ENCODE measurements at places on chromosomes 2 and 18. TPM values are rescaled to one million over a fixed set of nuclear protein-coding genes. Genes with fewer than 3 reads are reported as not detected.

Gene FAM124B
- not detected for total RNA-seq

GRCh38 chr2:241491549-241492173 is 16.7 kb downstream of the STK25 start:
- DNase-seq: no peak

Gene CHST10
- total RNA-seq: 13.4 TPM

DNA sequence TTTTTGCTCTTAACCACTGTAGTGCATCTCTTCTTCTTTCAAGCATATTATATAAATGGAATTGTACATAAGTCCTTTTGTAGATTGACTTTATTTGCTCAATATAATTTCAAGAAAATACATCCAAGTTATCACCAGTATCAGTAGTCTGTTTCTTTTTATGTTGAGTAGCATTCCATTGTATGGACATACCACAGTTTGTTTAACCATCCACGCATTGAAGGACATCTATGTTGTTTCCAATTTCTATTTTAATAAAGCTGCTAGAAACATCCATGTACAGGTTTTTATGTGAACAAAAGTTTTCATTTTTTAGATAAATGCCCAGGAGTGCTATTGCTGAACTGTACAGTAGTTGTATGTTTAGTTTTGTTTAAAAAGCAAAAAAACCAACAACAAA is 387.5 kb upstream of the SOX11 start:
- no peak for DNase-seq

Gene PPM1B
- 17.6 TPM for total RNA-seq

GRCh38 chr2:236164925-236165841 is 3.0 kb downstream of the GBX2 start:
- no peak for DNase-seq

- DNase-seq: no peak
These were observed 6.7 kb upstream of the IAH1 start for GRCh38 chr2:9467687-9468086.

GRCh38 chr2:238670111-238670585 is 177.7 kb upstream of the TWIST2 start:
- no peak for DNase-seq

DNA sequence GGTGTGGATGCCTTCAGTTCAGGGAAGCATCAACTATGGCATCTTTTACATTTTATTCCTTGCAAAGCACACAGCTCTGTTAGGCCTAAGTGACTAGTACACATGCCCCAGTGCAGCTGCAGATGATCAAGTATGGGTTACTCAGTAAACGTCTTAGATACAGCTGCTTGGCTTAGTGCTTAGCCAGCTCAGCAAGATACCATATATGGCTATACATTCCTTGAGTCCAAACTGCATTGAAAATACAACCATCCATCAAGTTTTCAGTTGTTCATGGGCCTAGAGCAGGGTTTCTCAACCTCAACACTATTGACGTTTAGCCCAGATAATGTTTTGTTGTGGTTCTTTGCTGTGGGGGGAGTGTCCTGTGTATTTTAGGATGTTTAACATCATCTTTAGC is 769.9 kb downstream of the TSN start:
- DNase-seq: no peak

Gene POTEI
- not detected for total RNA-seq

GRCh38 chr2:3547915-3548314 is 10.2 kb downstream of the RNASEH1 start:
- peak; percentile 56 for DNase-seq

DNA sequence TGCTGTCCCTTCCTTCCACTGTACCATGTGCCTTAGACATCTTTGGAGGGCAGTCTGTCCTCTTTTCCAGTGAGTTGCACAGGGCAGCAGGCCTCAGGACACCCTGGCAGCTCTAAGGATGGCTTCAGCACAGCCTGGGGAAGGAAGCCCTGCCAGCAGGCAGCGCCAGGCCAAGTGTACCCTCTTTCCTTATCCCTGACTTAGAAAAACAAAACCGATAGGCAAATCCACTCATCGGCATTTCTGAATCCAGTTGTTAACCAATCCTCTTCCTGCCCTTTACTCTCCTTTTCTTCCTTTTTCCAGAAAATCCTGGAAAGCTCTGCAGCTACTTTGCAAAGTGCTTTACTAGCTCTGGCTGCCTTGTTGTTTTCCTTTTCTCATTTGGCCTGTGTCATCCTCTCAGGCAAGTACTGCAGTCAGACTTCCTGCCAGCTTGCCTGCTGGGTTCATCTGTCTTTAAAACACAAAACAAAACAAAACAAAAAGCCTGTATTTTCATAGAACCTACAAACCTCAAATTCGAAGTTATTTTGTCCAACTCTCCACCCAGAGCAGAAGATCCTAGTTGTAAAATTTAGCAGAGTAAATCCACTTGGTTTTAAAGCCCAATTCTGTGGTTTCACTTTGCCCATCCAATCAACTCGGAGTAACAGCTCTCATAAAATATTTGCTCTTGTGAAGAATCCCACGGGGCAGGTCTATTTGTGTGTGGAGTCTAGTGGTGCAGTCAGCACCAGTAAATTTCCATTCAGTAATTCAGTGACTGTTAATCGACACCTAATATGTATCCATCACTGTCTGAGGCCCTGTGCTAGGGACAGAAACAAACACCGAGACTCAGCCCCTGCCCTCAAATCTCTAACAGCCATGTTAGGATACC is 45.2 kb downstream of the PCBP1 start:
- DNase-seq: peak; percentile 52

DNA sequence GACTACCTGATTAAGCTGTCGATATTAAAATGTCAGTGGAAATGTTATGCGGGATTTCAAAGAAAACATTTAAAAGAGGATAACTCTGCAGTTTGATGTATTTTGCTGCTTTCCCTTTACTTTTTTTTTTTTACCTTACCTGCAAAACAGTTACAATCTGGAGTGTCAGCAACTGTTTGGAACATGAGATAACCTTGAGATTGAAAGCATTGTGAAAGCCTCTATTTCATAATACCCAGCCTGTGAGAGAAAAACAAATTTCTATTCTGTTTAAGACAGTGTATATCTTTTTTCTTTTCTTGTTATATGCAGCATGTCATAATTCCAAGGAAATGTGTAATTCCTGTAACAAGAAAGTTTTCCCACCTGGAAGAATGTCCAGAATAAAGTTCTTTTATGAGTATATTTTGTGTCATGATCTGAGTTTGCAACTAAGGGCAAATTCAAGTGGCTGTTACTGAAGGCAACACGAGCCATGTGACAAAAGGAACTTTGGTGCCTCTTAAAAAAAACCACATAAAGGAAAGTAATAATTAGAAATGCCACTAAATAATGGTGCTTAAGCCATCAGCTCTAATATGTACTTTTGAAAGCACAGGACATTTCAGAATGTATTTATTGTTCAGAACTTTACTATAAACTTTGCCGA is 297.0 kb upstream of the DSEL start:
- no peak for DNase-seq

DNA sequence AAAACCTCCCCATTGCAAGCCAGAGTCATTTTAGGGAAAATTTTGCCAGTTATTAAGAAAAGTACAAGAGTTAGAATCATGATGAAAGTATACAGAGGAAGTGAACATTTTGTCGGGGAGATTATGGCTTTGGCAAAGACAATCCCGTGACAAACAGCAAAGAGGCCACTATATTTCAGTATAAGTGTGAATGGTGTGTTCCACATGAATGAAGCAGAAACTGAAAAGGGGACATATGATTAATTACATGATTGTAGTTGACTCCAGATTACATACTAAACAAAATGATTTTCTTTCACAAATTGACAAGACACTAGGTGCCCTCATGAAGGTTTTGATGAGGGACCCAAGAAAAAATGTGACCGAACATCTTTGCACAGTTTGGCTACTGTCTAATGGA is 42.0 kb downstream of the SP140 start:
- DNase-seq: no peak

DNA sequence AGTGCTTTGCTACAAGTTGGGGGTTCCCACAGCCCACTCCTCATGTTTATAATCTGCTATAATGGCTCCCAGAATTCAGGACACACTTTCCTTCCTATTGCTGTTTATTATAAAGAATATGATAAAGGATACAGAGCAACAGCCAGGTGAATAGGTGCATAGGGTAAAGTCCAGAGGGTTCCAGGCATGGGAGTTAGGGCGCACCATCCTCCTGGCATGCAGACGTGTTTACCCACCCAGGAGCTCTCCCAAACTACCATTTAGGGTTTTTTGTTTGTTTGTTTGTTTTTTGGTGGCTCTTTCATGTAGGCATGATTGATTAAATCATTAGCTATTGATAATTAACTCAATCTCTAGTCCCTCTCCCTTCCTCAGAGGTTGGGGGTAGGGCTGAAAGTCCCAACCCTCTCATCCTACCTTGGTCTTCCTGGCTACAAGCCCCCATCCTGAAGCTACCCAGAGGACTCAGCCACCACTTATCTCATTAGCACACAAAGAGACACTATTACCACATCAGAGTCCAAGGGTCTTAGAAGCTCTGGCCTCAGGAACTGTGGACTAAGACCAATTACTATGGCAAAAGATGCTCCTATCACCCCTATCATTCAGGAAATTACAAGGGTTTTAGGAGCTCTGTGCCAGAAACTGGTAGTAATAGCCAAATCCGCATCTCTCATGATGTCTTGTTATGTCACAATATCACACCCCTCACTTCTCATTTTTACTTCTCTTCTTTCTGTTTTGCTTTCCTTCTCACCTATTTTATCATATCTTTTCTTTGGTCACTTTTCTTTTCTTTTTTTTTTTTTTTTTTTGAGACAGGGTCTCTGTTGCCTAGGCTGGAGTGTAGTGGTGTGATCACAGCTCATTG is 154.9 kb upstream of the TTC39C start:
- DNase-seq: no peak

Gene BMP10
- not detected for total RNA-seq

DNA sequence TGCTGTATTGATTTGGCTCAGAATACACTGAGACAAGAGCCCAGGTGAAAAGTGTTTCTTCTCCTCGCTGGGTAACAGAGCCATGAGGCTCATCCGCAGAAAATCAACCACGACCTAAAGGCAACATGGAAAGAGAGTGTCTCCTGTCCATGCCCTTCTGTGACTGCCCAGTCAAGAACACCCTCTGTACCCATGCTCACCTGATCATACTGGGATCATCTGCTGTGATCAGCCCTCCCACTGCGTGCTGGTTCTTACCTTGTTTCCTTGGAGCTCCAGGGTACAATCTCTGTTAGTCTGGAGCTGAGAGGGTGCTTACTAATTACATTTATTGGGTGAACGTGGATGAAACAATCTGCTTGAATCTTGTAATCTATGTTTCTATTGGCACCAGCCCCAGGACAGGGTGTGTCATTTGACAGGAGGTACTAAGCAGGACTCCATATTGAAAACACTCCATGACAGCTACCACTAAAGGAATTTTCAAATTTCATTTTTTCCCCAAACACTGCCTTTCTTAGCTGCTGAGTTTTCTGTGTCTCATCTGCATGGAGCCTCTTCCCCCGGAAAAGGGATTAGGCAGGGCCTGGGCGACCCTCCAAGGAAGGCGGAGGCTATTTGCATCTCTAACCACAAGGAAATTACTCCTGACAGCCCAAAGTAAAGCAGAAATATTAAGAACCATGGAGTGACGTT is 39.7 kb upstream of the GRP start:
- no peak for DNase-seq

DNA sequence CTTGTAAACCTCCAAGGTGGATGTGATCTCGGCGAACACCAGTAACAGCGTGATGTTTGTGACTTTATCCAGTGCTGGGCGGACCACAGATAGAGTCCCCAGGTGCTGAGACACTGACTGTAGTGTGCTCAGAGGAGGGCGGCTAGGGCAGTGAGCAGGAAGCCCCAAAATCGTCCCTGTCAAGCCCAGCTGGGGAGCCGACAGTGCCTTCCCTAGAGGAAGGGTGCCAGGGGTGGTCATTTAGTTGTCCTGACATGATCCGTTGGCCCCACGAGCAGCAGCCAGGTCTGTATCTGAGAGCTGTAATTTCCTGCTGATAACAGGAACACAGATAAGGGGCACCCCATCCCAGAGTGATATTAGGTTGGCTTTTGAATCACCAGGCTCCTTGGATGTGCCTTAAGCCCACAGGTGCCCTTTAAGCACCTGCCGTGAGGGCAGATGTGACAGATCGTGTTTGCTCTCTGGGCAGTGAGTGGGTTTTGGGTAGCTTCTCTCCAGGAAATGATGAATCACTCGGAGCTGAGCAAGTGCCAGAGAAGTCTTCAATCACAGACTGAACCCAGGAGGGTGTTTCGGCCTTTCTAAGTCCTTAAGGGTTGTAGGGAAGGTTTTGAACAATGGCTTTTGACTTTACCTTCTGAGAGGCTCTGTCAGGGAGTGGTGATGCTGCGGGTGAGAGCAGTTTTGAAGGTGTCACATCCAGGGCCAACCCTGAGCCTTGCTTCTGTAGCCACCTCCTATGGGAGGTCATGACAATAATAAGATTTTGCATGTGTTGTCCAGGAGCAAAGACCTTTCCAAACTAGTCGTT is 7.7 kb downstream of the LPIN1 start:
- peak; percentile 92 for DNase-seq

Gene DYNC1I2
- total RNA-seq: 56.4 TPM

- DNase-seq: no peak
These were observed 152.2 kb downstream of the ESCO1 start for GRCh38 chr18:21448299-21448698.

Gene ERMN
- not detected for total RNA-seq

Measured in PC-3 (cell line).